AG09319 (cell line): ENCODE measurements at places on chromosomes 3 and 15.
A peak's percentile ranks its signal among the peaks of the same experiment; 100 is the strongest.

GRCh38 chr3:171876680-171877147 lies 33.6 kb downstream of the TMEM212 start:
- peak; percentile 81 for DNase-seq

GRCh38 chr3:63245726-63246241 lies 32.3 kb upstream of the SYNPR start:
- no peak for DNase-seq

DNA sequence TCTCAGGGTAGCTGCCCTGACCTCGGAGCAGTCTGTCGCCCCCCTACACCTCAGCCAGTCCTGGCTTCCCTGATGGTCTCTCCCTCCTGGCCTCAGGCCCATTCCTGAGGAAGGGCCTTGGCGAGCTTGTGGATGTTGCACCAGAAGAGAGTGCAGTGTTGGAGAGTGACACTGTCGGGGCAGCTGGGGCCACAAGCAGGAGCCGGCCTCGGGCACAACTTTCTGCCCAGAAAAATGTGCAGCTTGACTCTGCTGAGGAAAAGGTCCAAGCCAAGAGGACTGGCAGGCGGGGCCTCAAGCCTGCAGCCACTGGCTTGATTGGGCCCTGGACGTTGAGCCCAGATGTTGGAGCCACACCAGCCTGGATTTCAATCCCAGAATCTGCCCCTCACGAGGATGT lies 12.8 kb downstream of the HEMK1 start:
- DNase-seq, result no peak

GRCh38 chr3:48018841-48019240 lies 2.6 kb upstream of the MAP4 start:
- no peak for DNase-seq

- no peak for DNase-seq
Observed at GRCh38 chr3:178146406-178146831, 389.8 kb upstream of the KCNMB2 start.

DNA sequence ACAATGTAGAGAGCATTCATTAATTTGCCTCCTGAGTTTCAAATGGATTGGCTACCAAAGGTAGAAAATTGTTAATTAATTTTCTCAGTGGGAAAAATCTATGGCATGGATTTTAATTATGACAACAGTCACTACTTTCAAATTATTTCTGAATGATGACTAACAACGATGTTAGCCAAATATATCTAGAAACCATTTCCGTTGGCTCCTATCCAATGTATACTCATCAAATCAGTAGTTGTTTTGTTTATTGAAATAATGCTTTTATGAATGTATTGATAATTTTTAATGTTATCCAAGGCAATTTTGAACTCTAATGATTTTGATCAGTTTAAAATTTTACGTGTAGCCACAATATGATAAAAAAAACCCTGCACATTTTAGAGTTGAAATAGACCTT lies 333.4 kb downstream of the NAALADL2 start:
- no peak for DNase-seq

DNA sequence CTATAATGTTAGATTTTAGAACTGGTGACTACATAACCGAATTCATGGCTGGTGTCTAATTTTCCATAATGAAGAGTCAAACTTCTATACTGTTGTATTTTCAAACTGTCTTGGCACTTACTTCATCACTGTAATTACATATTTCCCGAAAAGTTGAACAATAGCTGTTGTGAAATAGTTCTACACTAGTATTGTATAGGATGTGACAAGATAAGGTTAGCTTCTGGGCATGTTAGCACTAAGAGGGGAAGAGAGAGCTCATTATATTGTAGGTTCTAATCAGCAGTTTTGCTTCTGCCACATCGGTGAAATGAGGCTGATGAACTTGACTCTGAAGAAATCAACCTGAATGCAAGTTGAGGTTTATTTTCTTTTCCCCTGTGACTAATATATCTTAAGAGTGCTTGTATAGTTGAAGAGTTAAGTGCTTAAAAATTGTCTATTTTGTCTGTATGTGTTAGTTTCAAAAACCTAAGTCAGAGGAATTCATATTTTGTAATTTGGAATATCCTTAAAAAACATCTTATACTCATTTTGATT lies 8.9 kb downstream of the GYG1 start:
- DNase-seq, result no peak

DNA sequence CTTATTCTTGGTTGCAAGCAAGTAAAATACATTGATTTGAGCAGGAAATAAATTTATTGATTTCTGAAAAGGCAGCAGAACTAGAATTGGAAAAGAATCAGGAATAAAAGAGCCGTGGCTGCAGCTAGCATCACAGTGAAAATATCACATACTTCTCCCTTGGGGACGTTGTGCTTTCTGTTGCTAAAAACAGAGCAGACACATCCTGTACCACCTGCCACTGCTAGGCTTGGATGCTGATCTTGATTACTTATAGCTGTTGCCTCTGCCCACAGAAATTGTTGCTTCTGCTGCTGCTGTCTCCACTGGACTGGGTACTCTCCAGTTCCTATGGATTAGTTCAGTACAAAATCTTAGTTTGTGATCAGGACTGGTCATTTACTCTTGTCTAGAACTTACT lies 283.8 kb downstream of the C3orf38 start:
- DNase-seq, result no peak

GRCh38 chr3:123349201-123349535 lies 99.7 kb downstream of the ADCY5 start:
- no peak for DNase-seq
